ENCODE measurements at places on chromosomes 5 and 9.

GRCh38 chr9:91147079-91147708, 214.5 kb downstream of the AUH start:
- no peak for DNase-seq

- no peak for DNase-seq
These were observed 80.6 kb upstream of the SMIM23 start for GRCh38 chr5:171705036-171705435.

DNA sequence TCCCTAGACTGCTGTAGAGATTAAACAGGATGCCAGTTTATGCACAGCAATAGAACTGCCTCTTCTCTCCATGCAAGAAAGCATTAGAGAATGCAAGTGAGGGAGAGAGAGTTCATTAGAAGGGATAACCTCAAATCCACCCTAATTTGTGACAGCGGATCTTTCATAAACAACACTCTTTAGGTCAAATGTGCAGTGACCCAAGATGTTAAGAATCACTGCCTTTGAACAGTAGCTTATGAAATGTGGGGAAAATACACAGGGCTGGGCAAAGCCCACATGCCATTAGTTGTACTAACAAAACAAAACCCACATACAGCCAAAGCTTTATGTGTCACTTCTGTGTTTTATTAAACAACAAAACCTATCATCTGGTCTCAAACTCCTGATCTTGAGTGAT, 36.2 kb upstream of the POU4F3 start:
- DNase-seq, result no peak

GRCh38 chr5:12245429-12245828, 341.2 kb upstream of the CTNND2 start:
- DNase-seq, result no peak
